ENCODE measurements at places on chromosomes 4 and X. TPM values are rescaled to one million over a fixed set of nuclear protein-coding genes. Genes with fewer than 3 reads are reported as not detected.
A peak's percentile ranks its signal among the peaks of the same experiment; 100 is the strongest.

NXF2B gene
- polyA plus RNA-seq: not detected

GPC3 gene
- polyA plus RNA-seq: not detected

PUDP gene
- 11.6 TPM for polyA plus RNA-seq

TMSB15A gene
- polyA plus RNA-seq: 2.8 TPM

AVPR2 gene
- not detected for polyA plus RNA-seq

EDA2R gene
- polyA plus RNA-seq: 13.4 TPM

GAGE12J gene
- polyA plus RNA-seq: not detected

GYPA gene
- not detected for polyA plus RNA-seq

DNA sequence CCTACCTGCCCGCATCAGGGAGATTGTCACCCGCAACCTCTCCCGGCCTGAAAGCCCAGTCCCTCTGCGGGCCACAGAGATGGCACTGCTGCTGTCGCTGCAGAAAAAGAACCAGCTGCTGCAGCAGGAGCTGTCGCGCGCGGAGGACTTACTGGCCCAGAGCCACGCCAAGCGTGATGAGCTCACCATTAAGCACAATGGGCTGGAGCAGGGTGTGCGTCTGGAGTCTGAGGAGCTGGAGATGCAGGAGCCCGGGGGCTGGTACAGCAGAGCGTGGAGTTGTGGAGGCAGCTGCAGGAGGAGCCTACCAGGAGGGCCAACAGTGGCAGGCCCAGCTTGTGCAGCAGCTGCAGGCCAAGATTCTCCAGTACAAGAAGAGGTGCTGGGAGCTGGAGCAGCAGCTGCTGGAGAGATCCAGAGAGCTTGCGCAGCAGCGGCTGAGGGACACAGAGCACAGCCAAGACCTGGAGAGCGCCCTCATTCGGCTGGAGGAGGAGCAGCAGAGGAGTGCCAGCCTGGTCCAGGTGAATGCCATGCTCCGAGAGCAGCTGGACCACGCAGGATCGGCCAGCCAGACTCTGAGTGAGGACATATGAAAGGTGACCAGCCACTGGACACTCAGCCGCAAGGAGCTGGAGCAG, 11.3 kb downstream of the SMIM10L2A start:
- no peaks in the 10 kb centered on the region for H3K27me3 ChIP-seq
- H3K4me3 ChIP-seq: no peak overlapping the region
- DNase-seq: no peak
- H3K36me3 ChIP-seq: no peaks in the 10 kb centered on the region
- H3K4me1 ChIP-seq: no peaks in the 10 kb centered on the region

DNA sequence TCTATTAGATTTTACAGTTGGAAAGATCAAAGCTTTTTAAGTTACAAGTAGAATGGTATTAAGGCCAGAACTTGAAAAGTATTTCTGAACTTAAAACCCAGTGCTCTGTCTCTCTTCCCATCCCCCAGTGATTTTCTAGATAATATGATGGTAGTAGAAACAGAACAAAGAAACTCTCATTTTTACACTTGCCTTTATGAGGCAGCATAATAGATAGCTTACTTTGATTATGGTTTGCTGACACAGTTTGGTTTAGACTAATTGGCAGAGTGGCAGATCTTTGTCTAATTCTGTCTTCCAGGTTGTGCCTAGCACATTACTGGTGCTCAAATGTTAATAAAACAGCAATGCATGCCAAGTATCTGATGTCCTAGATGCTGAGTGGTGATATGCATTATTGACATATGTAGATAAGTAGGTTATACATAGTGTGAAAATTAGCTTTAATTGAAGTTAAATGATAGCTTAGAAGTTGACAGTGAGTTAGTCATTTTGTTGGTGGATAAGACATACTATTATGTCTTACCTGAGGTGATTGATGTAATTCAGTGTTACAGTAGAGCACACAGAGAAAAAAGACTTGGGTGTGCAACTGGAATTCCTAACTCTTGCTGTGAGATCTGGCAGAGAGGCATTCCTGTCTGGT, 4.3 kb upstream of the RAPGEF2 start:
- DNase-seq: no peak
- no peak overlapping the region for H3K4me3 ChIP-seq
- H3K36me3 ChIP-seq: no peaks in the 10 kb centered on the region
- no peak overlapping the region for H3K27ac ChIP-seq
- peaks cover 23% of the 10 kb centered on the region for H3K27me3 ChIP-seq
- no peaks in the 10 kb centered on the region for H3K4me1 ChIP-seq

- H3K36me3 ChIP-seq: no peaks in the 10 kb centered on the region
- no peak for DNase-seq
- no peaks in the 10 kb centered on the region for H3K4me1 ChIP-seq
- H3K27me3 ChIP-seq: no peaks in the 10 kb centered on the region
- H3K4me3 ChIP-seq: no peak overlapping the region
- no peak overlapping the region for H3K27ac ChIP-seq
Observed at GRCh38 chrX:56026815-56027214, 205.3 kb upstream of the KLF8 start.

DNA sequence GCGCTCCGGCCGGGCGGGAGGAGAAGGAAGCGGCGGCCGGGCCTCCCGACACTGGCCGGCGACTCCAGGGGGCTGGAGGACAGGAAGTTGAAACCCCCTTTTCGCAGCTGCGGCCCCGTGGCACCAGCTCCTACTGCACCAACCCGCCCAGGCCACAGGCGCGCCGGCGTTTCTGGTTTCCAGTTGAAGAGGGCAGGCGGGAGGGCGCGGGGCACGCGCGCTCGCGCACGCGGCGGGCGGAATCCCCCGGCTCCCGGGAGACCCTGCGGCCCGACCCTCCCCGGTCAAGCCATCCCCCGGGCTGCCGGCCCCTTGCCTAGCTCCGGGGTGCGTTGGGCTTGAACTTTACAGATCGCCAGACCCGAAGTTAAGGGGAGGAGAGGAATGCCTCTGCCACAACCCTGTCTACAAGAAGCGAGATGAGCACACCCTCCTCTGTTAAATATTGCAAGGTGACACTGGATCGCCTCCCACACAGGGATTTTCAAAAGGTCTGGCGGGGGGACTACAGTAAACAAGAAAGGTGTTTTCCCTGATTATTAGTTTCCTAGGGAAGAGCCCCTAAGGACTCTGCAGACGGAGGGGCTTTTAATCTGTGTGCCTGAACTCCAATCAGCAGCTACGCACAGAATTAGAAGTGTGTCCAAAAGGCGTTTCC, 1.4 kb downstream of the ELOVL6 start:
- H3K27ac ChIP-seq: no peak overlapping the region
- no peaks in the 10 kb centered on the region for H3K36me3 ChIP-seq
- no peaks in the 10 kb centered on the region for H3K27me3 ChIP-seq
- DNase-seq: peak; percentile 70

- H3K36me3 ChIP-seq: no peaks in the 10 kb centered on the region
- H3K27ac ChIP-seq: no peak overlapping the region
- H3K27me3 ChIP-seq: no peaks in the 10 kb centered on the region
- DNase-seq: no peak
Observed at GRCh38 chr4:28310926-28311325, 1450.3 kb downstream of the STIM2 start.

GRCh38 chrX:86002076-86002896, 45.1 kb downstream of the CHM start:
- no peaks in the 10 kb centered on the region for H3K4me1 ChIP-seq
- no peaks in the 10 kb centered on the region for H3K36me3 ChIP-seq
- no peak overlapping the region for H3K4me3 ChIP-seq
- no peak for DNase-seq
- no peaks in the 10 kb centered on the region for H3K27me3 ChIP-seq

DNA sequence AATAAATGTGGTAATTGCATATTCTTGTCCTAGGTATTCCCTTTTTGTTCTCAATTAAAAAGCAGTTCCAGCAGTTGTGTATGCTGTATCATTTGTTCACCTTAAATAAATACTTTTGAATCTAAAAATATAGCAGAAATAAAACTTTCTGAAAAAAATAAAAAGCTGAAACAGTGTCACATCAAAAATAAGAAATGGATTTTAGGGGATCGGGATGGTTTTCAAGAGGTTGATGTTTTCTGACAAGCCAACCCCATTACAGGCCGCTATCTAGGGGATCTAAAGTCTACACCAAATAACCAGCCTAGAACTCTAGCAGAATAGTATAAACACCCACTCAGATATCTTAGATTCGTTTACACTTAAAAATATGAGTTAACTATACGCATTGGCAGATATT, 95.4 kb upstream of the MAML3 start:
- H3K4me3 ChIP-seq: no peak overlapping the region
- no peak overlapping the region for H3K27ac ChIP-seq
- peaks cover 5% of the 10 kb centered on the region for H3K4me1 ChIP-seq

DNA sequence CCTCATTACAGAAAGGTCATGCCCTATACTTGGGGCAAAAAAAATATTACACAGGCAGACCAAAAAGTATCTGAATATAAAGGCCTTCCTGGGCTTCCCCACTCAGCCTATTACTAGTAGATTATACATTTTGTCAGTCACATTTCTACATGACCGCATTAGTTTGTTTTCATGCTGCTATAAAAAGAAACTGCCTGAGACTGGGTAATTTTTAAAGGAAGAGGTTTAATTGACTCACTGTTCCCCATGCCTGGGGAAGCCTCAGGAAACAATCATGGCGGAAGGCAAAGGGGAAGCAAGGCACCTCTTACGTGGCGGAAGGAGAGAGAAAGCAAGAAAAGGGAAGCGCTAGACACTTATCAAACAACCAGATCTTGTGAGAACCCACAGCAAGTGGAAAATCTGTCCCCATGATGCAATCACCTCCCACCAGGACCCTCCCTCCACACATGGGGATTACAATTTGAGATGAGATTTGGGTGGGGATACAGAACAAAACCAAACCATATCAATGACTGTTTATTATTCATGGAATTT, 1312.0 kb downstream of the PCDH7 start:
- no peaks in the 10 kb centered on the region for H3K36me3 ChIP-seq
- H3K4me3 ChIP-seq: no peak overlapping the region
- H3K27ac ChIP-seq: no peak overlapping the region
- no peaks in the 10 kb centered on the region for H3K27me3 ChIP-seq
- H3K4me1 ChIP-seq: no peaks in the 10 kb centered on the region
